Body of pancreas (tissue), 4 donors: ENCODE measurements at places on chromosomes 6 and 20. TPM values are rescaled to one million over a fixed set of nuclear protein-coding genes. Genes with fewer than 3 reads are reported as not detected.

C6orf141 gene
- total RNA-seq, result 11.4 TPM

DNA sequence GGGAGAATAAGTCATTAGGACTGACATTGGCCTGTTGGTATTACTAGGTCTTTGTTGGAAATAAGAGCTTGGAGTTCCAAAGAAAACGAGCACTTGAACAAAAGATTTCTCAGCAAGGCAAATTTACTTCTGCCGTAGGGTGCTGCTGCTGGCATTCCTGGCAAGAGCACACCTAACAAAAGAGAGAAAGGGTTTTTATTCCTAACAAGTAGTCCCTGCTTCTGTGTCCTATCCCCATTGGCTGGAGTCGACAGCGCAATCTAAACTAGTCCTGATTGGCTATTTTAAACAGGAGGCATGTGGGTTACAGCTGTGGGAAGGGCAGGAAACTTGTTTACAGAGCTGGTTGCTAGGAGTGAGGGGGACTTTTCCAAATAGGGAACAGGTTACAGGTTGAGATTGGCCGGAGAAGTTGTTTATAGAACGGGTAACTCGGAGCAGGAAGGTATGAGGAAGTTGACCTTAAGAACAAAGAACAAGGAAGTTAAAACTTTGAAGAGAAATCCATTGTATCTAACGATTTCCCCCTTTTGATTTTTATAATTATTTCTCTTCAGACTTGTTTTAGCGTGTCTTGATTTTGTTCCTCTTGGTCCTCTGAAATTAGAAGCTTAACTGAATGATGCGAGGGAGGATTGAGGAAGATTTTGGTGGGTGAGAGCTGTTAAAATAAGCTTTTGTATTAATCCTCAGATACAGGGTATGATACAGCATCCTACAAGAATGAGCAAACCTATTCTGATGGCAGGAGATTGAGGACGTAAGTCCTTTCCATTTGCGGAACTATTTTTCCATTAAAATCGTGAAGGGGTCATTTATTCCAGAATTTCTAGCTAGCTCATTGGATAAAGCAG lies 3.4 kb upstream of the ZNFX1 start:
- peaks cover 50% of the 10 kb centered on the region for H3K4me1 ChIP-seq
- H3K27ac ChIP-seq, result no peak overlapping the region
- H3K36me3 ChIP-seq, result peaks cover 35% of the 10 kb centered on the region
- H3K27me3 ChIP-seq, result no peaks in the 10 kb centered on the region
- no peak overlapping the region for H3K4me3 ChIP-seq

DNA sequence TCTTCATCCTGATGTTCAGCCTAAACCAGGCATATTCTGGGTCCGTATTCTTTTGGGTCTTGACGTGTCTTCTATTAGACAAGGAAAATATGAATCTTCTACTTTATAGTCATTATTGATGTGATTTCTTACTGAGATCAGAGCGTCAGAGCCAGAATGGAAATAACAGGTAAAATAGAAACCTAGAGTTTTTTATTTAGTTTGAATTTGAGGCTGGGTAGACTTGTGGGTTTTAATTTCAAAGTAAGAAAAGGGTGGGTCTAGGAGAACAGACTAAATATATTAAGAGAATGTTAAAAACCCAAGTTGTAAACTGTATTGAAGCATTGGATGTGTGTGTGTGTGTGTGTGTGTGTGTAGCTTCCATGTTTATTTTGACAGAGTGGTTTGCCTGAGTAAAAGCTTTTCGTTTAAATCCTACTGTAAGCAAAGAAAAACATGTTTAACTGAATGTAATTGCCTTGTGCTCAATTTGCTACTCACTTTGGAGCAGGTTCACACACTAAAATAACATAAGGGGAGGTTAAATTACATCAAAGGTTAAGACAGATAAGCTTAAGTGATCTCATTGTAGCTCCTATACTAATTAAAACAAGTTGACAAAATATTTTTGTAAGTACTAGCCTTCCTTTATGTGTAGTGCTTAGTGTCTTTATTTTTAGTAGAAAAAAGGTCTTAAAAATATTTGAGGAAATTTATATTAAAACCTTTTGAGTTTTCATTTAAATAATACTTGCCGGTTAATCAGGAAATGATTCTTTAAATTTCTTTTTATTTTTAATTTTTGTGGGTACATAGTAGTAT lies 17.4 kb downstream of the HECA start:
- H3K4me3 ChIP-seq, result no peak overlapping the region
- H3K4me1 ChIP-seq, result peaks cover 29% of the 10 kb centered on the region
- H3K27me3 ChIP-seq, result no peaks in the 10 kb centered on the region
- H3K27ac ChIP-seq, result no peak overlapping the region
- H3K36me3 ChIP-seq, result no peaks in the 10 kb centered on the region
- no peak for DNase-seq

- H3K27me3 ChIP-seq, result no peaks in the 10 kb centered on the region
- H3K27ac ChIP-seq, result no peak overlapping the region
- H3K36me3 ChIP-seq, result no peaks in the 10 kb centered on the region
- no peak for DNase-seq
Measured at GRCh38 chr6:147566244-147566898, 57.9 kb downstream of the SAMD5 start.

- no peak overlapping the region for H3K27ac ChIP-seq
- no peaks in the 10 kb centered on the region for H3K4me1 ChIP-seq
- H3K36me3 ChIP-seq, result no peaks in the 10 kb centered on the region
- no peak for DNase-seq
- no peak overlapping the region for H3K4me3 ChIP-seq
Measured at GRCh38 chr6:40922281-40922680, 116.7 kb downstream of the UNC5CL start.

- no peak for DNase-seq
- no peaks in the 10 kb centered on the region for H3K27me3 ChIP-seq
- H3K4me3 ChIP-seq, result no peak overlapping the region
- no peak overlapping the region for H3K27ac ChIP-seq
Measured at GRCh38 chr6:73558624-73559398, 38.0 kb upstream of the EEF1A1 start.

DNA sequence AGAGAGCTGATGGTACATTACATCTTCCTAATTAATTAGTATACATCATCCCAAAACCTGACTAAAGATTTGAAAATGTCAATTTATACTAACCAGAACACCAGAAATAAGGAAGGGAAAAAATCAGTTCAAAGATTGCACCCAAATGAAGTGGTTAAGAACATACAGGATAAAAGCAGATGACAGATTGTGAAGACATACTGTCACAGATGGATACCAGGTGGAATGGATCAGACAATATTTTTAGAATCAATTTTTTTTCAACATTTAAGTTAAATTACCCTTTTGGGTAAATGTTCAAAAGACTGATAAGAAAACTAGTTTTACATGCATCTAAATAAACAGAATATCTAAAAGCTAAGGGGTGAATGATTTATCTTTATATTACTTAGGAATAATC lies 47.6 kb downstream of the EPHA7 start:
- no peak for DNase-seq
- no peak overlapping the region for H3K27ac ChIP-seq
- H3K4me1 ChIP-seq, result no peaks in the 10 kb centered on the region
- no peaks in the 10 kb centered on the region for H3K27me3 ChIP-seq
- H3K36me3 ChIP-seq, result no peaks in the 10 kb centered on the region
- no peak overlapping the region for H3K4me3 ChIP-seq
